ENCODE measurements at places on chromosomes 5 and 9.

- DNase-seq, result no peak
Observed at GRCh38 chr9:113794721-113795120, 81.4 kb upstream of the ZNF618 start.

GRCh38 chr5:87650284-87650683 is 237.6 kb upstream of the CCNH start:
- no peak for DNase-seq

- DNase-seq, result no peak
Observed at GRCh38 chr9:76542360-76542759, 83.4 kb downstream of the GCNT1 start.

DNA sequence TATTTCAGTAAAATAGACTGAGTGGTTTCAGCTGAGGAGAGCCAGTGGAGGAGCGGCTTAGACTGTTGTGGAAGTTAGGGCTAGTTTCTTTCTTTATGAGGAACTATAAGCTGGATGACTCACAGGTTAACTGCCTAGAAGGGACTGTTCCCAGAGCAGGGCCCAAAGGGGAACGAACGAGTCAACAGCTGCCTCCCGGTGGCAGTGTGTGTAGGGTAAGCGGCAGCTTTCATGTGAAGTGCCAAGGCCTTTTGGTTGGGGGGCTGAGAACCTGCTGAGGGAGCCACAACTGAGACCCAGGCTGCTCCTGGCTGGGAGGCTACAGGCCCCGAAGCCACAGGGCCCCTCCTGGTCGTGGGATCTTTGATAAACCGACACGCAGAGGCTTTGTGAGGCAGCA is 7.0 kb downstream of the SQSTM1 start:
- DNase-seq, result no peak

DNA sequence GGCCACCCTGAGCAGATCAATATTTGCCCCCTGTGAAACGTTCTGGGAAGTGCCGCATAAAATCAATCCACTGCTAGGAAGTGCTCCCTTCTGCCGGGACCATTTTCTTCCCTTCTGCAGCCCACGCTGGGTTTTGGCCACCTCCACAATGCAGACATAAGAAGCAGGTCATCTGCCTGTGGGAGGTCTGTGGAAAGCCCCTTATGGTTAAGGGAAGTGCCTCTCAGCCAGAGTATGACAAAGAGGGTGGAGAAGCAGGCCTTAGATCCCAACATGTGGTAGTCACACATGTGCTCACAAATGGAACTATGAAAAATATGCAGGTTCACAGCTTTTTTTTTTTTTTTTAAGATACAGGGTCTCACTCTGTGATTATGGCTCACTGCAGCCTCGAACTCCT is 82.8 kb downstream of the SLC1A3 start:
- no peak for DNase-seq

DNA sequence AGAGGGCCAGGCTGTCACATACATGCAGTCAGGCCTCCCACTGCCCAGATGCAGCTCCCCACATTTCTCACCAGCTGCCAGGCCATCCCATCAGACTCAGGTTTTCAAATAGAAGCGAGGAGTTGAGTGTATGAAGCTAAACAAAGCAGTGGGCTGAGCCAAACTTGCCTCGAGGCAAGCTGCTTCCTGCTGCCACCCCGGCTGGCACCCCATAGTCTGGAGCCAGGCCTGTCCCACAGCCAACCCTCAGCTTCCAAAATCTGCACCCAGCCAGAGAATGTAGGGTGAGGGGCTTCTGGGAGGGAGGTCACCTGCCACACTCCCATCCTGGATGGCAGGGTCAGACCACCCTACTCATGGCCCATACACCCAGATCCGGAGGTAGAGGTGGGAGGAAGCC is 22.3 kb upstream of the ALDH1B1 start:
- no peak for DNase-seq

DNA sequence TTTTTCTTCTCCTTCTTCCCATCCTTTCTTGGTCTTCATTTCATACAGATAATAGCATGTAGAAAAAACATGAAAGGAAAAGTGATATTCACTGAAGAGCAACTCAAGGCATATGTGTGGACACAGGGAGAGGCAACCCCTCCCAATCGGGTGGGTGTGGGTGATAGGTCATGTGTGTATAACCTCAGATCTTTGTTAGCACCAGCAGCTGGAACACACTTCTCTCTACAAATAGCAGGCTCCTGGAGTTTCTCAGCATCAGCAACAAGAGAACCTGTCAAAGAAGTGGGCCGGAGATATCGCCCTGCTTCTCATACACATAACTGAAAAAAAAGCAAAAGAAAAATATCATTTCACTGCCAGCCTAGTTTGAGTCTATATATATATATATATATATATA is 426.4 kb downstream of the DTWD2 start:
- no peak for DNase-seq

DNA sequence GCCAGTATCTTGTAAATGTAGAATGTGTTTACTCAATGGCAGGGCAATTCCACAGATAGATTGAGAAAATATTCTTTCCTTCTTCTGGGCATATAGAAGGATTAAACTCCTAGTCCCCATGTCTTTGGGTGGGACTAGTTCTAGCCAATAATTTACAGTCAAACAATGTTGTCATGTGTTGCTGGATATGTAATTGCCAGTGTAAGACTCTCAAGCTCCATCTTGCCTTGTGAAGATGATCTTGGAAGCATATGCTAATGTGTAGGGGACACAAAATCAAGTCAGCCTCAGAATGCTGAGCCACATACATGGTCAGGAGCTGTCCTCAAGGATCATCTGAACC is 386.9 kb downstream of the CETN3 start:
- DNase-seq, result no peak

Data from GM12878 (cell line).